Glutamatergic neuron (in vitro differentiated cells): ENCODE measurements at places on chromosomes 11 and 22. TPM values are rescaled to one million over a fixed set of nuclear protein-coding genes. Genes with fewer than 3 reads are reported as not detected.

OR52J3 gene
- not detected for total RNA-seq

GUCY1A2 gene
- 20.3 TPM for total RNA-seq

TENM4 gene
- 50.7 TPM for total RNA-seq

CADM1 gene
- total RNA-seq = 1,339 TPM

MOGAT2 gene
- not detected for total RNA-seq

FAT3 gene
- 80.6 TPM for total RNA-seq

NARS2 gene
- total RNA-seq = 21.1 TPM

MUC15 gene
- not detected for total RNA-seq

ASPHD2 gene
- total RNA-seq = 19.0 TPM

OR10D3 gene
- total RNA-seq = 0.29 TPM

LSP1 gene
- 2.5 TPM for total RNA-seq

PUS3 gene
- 12.6 TPM for total RNA-seq

TTC17 gene
- total RNA-seq = 92.0 TPM

ZNF74 gene
- total RNA-seq = 50.3 TPM

CCDC188 gene
- 0.54 TPM for total RNA-seq

DNAJB7 gene
- total RNA-seq = not detected

SYT7 gene
- 93.6 TPM for total RNA-seq

PKP3 gene
- total RNA-seq = not detected

PAAF1 gene
- total RNA-seq = 24.6 TPM

HDHD5 gene
- total RNA-seq = 30.2 TPM

FAM83F gene
- total RNA-seq = 1.1 TPM

LYVE1 gene
- total RNA-seq = not detected

CREB3L1 gene
- 6.1 TPM for total RNA-seq

BDNF gene
- total RNA-seq = 0.42 TPM

DDI1 gene
- total RNA-seq = not detected

TNNT3 gene
- not detected for total RNA-seq

NEFH gene
- total RNA-seq = 27.1 TPM

SEPTIN5 gene
- total RNA-seq = 96.0 TPM

CD44 gene
- 0.71 TPM for total RNA-seq

CLDN5 gene
- 7.4 TPM for total RNA-seq

GTPBP1 gene
- 55.6 TPM for total RNA-seq

SLC22A9 gene
- total RNA-seq = not detected

APOA4 gene
- not detected for total RNA-seq

ARHGAP1 gene
- total RNA-seq = 38.4 TPM

SSRP1 gene
- 91.4 TPM for total RNA-seq
